ENCODE measurements at places on chromosomes 16 and 17.

DNA sequence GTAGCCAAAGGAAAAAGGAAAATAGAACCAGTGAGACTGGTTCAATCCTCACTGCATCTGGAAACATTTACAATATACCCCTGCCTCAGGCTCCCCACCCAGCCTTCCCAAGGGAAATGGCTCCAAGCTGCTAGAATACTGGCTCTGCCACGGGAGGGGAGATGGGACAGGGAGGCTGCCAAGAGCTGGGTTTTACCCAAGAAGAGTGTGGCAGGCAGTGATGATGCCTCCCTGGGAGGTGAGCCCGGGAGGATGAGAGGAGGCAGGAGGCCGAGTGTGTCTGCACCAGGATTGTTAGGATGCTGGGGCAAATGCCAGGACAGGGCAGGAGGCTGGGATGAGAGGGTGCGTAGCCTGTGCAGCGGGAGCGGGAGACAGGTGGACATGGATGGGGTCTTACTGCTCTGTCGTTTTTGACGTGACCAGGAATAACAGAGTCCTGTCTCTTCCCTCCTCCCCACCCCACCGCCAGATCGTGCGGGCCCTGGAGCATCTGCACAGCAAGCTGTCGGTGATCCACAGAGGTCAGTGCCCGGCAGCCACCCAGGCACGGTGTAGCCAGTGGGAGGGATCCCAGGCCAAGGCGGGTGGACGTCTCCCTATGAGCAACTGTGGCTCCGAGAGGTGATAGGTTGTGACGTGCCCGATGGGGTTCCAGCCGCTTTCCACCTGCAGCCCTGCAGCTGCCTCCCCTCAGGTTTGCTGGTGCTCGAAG lies 18.4 kb downstream of the MAP2K3 start:
- no peak for DNase-seq

DNA sequence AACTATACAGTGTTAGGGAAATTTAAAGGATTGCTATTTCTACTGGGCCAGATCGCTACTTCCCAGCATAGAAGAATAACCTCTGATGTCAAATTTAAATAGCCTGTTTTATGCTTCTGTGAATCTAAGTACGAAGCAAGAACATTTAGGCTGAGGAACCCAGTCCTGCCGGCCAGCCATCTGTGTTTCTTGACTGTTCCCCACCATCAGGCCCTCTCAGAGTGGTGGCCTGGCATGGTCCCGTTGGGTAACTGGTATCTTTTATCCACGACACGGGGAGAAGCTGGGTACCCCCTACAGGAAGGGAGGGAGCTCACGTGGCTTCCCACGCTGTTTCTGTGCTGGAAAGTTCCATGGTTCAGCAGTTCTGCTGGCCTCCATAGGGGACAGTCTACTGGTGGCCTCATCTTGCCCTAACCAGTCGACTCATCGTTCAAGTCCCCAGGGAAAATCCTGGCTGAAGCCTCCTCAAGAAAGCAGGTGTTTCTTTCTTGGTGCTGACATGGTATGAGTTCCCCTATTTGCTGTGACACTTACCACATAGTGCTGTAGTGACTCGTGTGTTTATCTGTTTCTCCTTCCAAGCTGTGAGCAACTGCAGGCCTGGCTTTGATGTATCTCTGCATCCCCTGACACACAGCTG lies 201.7 kb upstream of the NLRP1 start:
- peak; percentile 73 for DNase-seq

- no peak for DNase-seq
These were observed 153.0 kb upstream of the CIBAR2 start for GRCh38 chr16:85265161-85265784.

GRCh38 chr17:32461853-32462617 lies 17.7 kb downstream of the PSMD11 start:
- DNase-seq, result peak; percentile 51

DNA sequence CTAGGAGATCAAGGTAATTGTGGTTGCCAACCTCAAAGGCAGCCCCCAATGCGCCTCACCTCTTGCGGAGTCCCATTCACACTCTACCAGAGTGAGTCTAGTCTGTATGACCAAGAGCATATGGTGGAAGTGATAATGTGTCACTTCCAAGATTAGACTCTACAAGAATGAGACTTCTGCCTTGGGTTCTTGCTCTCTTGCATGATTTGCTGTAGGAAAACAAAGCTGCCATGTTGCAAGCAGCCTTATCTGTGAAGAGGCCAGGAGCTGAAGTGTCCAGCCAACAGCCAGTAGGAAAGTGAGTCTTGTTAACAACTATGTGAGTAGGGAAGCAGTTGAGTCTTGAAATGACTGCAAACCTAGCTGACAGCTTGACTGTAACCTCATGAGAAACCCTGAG lies 3.4 kb downstream of the TERF2 start:
- no peak for DNase-seq

DNA sequence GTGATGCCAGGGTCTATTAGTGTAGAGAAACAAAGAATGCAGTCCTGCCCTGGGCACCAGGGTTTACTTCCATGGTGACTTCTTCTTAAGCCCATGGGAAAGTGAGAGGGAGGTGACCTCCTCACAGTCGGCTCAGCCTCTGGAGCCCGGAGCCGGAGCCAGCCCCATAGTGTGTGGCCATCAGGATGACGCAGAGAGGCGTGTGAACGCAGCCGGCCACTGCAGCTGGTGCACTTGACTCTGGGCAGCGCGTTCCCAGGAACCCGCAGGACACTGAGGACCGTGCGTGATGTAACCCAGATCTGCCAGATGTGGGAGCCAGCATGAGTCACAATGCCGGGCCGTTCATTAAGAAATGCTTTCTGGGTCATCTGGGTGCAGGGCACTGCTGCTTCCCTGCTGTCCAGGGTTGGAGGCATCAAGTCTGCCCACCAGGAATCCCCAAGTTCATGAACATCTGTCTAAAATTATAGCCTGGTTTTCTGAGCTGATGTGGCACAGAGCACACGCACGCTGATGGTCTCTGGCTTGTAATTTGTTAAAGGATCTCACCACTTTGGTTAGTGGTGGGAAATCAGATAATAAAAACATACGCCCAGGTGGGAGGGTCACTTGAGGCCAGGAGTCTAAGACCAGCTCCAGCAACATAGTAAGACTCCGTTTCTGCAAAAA lies 114.1 kb downstream of the PITPNC1 start:
- DNase-seq, result peak; percentile 86

GRCh38 chr16:65105171-65105570 lies 16.7 kb downstream of the CDH11 start:
- DNase-seq, result no peak

DNA sequence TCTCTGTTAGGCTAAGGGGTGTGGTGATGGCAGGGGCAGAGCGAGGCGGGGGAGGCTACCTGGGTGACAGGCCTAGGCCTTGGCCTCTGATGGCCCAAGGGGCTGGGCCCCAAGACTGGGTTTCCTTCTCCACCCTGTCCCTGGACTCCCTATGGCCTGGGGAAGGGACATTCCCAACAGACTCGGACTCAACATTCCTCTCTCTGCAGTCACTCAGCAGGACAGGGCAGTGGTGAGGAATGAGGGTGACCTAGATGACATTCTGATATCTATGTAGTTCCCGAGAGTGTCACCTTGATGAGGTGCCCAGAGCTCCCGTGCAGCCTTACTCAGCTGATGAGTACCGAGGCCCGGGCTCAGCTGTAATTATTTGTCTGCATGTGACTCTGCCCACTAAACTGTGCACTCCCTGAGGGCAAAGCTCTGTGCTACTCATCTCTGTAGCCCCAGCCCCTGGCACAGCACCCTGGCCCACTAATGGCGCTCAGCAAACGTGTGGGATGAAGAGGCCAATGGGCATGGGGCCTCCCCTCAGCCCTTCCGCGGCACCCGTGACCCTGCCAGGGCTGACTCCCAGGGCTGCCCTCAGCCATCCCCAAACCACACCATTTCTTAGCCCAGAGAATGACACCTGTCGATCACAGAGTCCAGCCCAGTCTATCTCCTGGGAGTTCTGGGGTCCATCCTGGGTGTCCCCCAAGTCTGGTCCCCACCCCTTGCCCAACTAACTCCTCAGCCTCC lies 2.2 kb downstream of the PLCD3 start:
- no peak for DNase-seq

- DNase-seq, result no peak
These were observed 5.0 kb downstream of the JUP start for GRCh38 chr17:41781404-41782110.

- DNase-seq, result peak; percentile 40
These were observed 39.3 kb downstream of the CIBAR2 start for GRCh38 chr16:85072947-85073346.

- DNase-seq, result no peak
These were observed 570 bp upstream of the BCO1 start for GRCh38 chr16:81237942-81238295.

DNA sequence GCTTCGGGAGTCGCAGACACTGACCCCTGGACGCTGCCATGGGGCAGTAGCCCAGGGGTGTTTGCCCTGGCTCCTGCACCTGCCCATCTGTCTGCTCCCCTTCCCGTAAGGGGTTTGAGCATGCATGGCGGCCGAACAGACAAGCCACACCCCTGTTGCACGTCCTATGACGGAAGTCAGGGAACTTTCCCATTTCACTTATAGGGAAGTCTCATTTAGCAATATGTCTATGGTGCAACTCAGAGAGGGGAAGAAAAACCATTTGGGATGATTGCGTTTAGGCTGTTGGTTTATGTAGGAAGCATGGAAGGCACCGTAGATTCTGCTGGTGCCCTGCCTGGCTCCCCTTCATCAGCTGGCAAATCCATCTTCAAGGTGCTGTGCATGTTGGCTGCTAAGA lies 112.5 kb downstream of the HAPSTR1 start:
- no peak for DNase-seq

GRCh38 chr17:81260171-81260570 lies 21.1 kb downstream of the NDUFAF8 start:
- no peak for DNase-seq

DNA sequence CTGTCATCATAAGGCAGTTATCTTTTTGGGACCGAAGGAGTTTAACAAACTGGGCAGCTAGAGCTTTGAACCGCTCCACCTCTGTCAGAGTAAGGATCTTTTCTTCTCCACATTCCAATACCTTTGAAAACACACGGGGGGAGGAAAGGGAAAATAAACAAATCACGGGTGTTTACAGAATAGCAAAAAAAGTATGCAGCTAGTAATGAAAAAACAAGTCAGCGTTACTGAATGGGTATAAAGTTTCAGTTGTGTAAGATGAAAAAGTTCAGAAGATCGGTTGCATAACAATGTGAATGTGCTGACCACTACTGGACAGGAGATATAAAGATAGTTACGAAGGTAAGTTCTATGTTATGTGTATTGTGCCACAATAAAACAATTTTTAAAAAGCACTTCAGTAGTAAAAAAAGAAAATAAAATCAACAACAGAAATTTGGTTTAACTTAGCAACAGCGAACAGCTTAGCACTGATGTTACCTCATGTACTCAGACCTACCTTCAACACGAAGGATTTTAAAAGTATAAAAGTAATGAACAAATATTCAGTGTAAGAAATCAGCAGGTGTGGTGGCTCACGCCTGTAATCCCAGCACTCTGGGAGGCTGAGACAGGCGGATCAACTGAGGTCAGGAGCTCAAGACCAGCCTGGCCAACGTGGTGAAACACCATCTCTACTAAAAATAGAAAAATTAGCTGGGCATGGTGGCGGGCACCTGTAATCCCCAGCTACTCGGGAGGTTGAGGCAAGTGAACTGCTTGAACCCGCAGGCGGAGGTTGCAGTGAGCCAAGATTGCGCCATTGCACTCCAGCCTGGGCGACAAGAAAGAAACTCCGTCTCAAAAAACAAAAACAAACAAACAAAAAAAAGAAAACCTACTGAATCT lies 34.3 kb downstream of the MARF1 start:
- no peak for DNase-seq

DNA sequence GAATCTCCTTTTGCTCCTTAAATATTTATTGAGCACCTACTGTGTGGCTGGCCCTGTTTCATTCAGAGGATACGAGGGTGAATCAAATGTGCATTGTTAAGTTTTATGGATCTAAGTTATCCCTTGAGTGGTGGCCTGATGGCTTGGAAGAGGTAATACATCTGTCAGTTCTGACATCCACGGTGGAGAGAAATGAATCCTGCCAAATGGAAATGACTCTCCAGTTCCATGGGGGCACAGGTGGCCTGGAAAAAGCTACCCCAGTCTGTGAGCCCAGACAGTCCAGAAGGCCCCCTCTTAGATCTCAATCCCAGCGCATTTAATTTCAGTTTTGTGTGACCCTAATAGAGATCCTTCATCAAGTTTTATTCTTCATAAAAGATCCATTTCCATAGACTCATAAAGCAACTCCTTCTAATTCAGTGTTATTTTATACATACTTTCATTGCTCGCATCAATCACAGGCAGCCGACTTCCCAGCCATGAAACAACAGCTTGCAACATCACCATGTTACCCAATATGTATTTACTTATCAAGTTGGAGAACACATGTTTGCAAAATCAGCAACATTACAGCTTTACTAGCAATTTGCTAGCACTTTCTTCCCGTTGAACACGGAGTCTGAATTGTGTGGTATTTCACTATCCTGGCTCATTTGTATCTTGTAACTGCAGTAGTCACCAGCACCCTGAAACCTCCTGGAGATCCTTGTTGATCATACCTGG lies 334.8 kb upstream of the HSBP1 start:
- peak; percentile 41 for DNase-seq

GRCh38 chr16:20383106-20384029 lies 21.2 kb downstream of the PDILT start:
- DNase-seq, result peak; percentile 49

Data from fibroblast of skin of scalp (primary cell).